ENCODE measurements at places on chromosomes 6 and 20.

- no peak for DNase-seq
These were observed 157.7 kb upstream of the MMS22L start for GRCh38 chr6:97440590-97441176.

DNA sequence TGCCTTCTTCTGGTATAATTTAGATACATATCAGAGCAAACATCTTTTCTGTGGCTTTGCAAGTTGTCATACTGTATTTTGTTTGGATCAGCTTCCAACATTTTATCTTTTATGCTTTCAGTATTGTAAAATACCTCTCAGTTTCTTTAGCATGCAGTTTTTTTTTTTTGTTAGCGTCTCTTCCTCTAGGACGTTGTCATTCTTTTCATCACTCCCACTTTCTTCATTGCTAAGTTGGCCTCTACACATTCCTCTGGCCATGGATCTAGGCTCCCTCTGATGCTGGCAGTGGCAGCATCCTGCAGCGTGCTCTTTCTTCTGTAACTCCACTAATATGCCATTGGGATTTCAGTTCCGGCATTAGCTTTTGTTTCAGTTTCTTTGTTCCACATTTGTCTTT lies 21.7 kb downstream of the RPRD1B start:
- no peak for DNase-seq

DNA sequence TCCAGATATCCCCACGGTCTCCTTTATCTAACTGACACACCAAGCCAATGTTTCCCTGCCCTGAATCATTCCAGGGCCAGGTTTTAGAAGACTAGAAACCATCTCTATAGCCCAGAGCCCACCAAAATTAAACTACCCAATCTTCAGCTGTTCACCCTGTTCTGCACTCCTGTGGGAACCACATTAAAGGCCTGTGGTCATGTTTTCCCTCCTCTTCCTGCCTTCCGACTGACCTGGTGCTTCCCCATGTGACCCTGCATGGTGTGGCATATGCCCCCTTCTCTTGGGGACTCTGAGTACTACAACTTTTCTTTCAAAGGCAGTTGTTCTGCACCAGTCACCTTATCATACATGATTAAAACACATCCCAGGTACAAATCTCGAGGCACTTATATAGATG lies 155.0 kb downstream of the TMEM200A start:
- no peak for DNase-seq

DNA sequence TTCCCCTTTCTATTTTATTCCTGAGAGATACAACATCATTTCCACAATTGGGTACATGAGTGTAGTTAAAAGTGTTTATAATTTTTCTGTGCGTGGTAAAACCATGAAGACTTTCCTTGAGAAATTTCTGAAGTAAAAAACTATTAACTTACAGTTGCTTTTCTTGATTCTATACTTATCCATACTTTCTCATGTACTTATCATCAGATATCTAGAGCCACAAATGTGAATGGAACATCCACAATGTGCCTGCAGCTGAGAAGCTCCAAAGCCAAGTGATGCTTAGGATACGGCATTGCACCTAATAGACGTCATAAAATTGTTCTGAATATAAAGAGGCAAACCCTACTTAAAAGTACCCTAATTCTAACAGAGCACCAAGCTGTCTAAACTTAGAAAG lies 2.9 kb downstream of the FILIP1 start:
- no peak for DNase-seq

- DNase-seq: no peak
These were observed 79.6 kb upstream of the EPB41L1 start for GRCh38 chr20:36074983-36075382.

GRCh38 chr6:819122-819521 lies 126.2 kb upstream of the EXOC2 start:
- DNase-seq: no peak

DNA sequence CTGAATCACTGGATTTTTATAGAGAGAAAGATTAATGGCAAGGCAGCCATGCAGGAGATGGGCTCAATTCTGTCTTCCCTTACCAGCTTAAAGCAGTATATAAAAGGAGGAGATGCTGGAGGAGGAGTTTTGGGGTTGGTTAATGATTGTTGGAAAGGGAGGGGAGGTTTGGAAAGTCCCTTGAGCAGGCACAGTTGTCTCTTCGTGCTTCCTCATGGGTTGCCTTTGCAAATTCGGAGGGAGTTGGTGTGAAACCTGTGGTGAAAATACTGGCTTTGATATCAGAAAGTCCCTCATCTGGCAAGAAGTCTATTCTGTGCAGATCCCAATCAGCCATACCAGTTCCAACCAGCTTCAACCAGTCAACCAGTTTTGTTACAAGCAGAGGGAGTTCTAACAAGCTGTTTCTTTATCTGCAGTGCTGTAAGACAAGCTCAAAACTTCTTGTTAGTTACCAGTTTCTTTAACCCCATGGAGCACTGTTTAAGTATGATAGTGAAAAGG lies 107.0 kb downstream of the HIVEP1 start:
- no peak for DNase-seq

- DNase-seq: no peak
These were observed 9.2 kb upstream of the GUCA1A start for GRCh38 chr6:42163981-42164380.

DNA sequence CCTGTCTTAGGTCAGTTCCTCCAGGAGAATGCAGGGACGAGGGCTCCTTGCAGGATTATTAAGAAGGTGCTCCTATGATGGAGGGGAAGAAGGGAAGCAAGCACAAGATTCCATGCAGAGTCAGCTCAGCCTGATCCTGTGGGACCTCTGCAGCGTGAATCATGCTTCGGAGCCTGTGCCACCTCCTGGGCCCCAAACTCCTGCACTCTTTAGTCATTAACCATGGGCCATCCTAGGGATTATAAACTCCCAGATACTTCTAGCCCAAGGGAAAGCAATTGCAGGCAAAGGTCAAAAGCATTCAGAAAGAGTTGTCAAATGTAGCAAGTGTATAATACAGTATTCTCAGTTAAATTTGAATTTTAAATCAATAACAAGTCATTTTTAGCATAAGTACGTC lies 208.7 kb upstream of the PMEPA1 start:
- no peak for DNase-seq

- DNase-seq: no peak
These were observed 767.3 kb downstream of the TFAP2A start for GRCh38 chr6:9647599-9647998.

DNA sequence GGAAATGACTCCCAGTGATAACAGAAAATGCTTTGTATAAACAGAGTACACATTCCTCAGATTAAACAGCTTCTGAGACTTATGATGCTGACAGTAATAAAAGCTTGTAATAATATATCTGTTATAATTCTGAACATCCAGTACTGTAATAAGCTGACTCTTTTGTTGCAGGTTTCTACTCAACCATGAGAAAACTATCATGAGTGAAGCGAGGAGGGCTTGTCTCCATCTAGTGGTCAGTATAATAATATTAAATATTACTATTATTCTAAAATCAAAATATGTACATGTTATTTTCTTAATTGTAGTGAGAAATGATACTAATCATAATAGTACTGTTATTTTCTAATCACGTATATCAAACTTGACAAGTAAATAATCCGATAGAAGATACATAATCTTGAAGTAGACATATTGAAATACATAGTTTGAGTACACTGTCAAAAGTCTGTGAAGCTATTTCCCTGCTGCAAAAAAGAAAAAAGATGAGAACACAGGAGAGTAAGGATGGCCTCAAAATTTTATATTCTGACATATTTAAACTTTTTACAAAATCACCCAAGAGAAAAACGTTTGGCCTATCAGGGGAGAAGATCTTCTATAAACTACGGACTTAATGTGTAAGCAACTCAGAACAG lies 183.1 kb downstream of the MOXD1 start:
- no peak for DNase-seq

- no peak for DNase-seq
These were observed 106.8 kb downstream of the GJA10 start for GRCh38 chr6:90000864-90001731.
